Daoy (cell line): ENCODE measurements at places on chromosomes 5 and 9. TPM values are rescaled to one million over a fixed set of nuclear protein-coding genes. Genes with fewer than 3 reads are reported as not detected.

DNA sequence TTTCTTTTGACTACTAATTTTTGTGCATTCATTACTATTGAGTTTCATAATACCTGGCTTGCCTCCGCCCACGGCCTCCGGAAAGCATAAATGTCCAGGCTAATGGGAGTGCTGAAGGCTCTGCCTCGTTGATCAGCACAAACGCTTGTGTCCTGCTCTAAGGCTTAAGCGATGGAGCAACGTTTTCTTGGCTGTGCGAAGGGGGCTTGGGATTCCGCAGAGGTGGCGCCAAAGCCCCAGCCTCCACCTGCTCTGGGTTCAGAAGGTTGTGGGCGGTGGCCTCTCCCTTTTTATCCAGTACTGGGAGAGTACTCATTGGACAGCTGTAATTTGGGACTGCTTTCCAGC is 19.7 kb downstream of the ANXA2R start:
- DNase-seq: peak; percentile 26

- DNase-seq: no peak
Measured at GRCh38 chr5:82074950-82075349, 103.1 kb downstream of the ATG10 start.

DNA sequence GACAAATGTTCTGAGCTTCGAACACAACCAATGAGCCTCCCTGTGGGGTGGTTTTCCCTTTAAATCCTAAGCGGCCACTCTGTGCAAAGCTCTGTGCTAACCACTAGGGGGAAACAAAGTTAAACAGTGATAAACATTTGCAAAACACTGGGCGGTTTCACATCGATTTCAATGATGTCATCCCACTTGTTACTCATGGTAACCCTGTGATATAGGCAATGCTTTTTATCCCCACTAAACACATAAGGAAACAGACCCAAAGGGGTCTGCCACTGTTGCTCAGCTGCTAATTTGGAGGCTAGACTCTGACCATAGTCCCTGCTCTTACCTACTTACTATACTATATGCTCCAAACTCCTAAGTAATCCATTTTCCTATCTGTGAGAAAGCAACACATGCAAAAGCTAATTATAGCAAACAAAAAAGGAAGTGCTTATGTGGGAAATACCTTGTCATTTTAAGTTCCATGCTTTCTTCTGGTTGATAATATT is 57.3 kb downstream of the PTPN3 start:
- DNase-seq: peak; percentile 84

- peak; percentile 2 for DNase-seq
Measured at GRCh38 chr5:180137401-180138213, 66.0 kb upstream of the RNF130 start.

Gene ATP10B
- total RNA-seq: not detected in 2 replicates

Gene FAM221B
- not detected in 2 replicates for total RNA-seq
